SJCRH30 (cell line): ENCODE measurements at places on chromosomes 12 and 14. TPM values are rescaled to one million over a fixed set of nuclear protein-coding genes. Genes with fewer than 3 reads are reported as not detected.

DNA sequence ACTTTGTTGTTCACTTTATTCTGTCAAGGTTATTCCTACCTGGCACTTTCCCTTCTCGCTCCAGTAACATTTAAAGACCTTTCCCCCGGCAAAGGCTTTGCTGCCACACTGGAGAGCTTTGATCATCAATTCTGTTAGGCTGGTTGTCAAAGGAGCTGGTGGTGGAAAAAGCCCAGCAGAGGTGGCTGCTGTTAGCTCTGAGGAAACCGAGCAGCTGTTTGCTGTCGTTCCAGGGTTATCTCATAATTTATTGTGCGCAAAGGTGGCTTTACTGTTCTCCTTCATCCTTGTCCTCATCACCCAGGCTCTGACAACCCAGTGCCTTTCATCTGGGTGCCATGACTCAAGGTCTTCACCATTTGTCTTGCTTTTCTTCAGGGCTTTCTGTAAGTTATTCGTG is 38.2 kb upstream of the CRADD start:
- DNase-seq: no peak

DNA sequence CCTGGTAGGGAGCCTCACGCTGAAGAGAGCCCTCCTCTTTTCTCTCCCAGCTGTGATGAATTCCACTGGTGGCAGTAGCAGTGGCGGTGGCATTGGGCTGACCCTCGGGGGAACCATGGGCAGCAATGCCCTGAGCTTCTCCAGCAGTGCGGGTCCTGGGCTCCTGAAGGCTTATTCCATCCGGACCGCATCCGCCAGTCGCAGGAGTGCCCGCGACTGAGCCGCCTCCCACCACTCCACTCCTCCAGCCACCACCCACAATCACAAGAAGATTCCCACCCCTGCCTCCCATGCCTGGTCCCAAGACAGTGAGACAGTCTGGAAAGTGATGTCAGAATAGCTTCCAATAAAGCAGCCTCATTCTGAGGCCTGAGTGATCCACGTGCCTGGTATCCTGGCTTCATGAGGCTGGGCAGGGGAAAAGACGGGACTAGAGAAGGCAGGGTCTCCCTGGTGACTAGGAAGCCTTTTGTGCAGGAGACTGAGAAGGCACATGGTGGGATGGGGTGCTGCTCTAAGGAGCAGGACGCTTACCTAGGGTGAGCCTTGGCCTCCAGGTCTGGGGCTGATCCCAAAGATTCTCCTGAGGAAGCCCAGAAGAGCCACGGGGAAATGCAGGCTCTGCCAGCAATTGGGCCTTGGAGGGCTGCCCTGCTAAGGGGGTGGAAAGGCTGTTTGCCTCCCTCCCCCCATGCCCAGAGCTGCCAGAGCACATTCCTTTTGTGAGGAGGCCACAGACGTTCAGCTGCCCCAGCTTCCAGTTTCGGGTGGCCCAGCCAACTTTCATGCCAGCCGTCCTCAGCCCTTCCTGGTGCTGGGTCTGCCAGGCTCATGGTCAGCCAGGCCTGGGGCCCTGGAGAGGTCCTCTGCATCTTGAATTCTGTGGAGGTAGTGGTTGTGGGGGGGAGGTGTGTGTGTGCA is 15.8 kb downstream of the KRT7 start:
- DNase-seq: no peak

DNA sequence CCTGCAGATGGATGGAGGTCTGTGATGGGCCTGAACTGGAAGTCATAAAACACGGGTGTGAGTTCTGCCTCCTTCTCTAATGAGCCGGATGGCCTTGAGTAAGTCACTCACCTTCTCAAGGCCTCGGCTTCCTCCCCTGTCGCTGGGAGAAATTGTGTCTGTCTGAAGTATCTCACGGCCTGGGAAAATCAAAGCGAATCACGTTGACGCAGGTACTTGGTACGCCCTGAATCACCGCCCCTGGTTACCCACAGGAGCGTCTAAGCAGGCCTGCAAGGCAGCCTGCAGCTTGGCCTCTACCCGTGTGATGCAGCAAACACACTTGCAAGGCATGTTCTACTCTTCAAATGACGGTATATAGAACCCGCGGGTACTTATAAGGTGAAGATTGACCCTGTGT is 28.1 kb upstream of the CD9 start:
- DNase-seq: no peak

Gene TMEM132C
- total RNA-seq: not detected in 2 replicates

GRCh38 chr14:32330351-32331111 is 1.4 kb downstream of the AKAP6 start:
- peak; percentile 15 for DNase-seq

Gene GPR137C
- total RNA-seq: 2.5 and 2.7 TPM in 2 replicates

DNA sequence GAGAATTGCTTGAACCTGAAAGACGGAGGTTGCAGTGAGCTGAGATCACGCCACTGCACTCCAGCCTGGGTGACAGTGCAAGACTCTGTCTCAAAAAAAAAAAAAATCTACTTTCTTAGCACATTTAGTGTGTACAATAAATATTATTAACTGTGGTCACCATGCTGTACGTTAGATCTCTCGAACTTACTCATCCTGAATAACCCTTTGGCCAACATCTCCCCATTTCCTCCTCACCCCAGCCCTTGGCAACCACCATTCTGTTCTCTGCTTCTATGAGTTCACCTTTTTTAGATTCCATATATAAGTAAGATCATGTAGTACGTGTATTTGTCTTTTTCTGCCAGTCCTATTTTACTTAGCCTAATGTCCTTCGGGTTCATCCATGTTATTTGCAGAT is 13.4 kb downstream of the FUT8 start:
- no peak for DNase-seq

Gene CLEC1B
- total RNA-seq: not detected in 2 replicates

Gene OTOGL
- 0.10 and 0.13 TPM in 2 replicates for total RNA-seq

- DNase-seq: no peak
These were observed 30.6 kb downstream of the LRCOL1 start for GRCh38 chr12:132579744-132580143.

DNA sequence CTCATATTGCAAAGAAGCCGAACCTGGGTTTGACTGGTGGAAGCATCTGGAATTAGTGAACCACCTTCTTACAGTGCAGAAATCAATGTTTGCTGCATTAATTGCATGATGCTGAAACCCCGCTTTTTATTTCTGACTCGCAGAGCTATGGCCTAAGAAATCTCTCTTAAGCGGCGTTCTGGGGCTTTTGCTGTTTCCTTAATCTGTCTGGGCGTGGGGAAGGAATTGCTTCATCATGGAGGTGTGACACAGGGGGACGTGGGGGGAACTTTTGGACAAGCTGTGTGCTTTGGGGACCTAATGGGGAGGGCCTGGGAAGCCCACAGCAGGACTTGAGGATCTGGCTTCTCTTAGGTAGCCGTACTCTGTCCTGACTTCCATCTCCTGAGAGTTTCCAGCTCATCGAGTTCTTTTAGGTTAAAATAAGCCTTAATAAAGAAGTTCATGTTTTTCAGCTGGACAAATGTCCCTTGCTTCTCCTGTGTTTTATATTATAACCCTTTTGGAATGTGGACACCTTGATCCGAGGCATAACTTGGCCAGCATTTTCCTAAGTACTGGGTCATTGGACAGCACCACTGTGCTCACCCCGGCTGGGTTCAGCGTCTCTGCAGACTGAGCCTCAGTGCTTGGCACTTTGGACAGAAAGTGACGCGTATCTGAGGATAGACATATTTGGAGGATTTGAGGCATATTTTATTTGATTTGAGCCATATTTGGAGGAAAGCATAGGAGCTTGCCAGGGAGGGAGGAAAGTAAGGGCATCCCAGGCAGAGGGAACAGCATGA is 192.1 kb upstream of the MYL2 start:
- DNase-seq: no peak

GRCh38 chr14:104112113-104112505 is 26.3 kb upstream of the KIF26A start:
- no peak for DNase-seq

DNA sequence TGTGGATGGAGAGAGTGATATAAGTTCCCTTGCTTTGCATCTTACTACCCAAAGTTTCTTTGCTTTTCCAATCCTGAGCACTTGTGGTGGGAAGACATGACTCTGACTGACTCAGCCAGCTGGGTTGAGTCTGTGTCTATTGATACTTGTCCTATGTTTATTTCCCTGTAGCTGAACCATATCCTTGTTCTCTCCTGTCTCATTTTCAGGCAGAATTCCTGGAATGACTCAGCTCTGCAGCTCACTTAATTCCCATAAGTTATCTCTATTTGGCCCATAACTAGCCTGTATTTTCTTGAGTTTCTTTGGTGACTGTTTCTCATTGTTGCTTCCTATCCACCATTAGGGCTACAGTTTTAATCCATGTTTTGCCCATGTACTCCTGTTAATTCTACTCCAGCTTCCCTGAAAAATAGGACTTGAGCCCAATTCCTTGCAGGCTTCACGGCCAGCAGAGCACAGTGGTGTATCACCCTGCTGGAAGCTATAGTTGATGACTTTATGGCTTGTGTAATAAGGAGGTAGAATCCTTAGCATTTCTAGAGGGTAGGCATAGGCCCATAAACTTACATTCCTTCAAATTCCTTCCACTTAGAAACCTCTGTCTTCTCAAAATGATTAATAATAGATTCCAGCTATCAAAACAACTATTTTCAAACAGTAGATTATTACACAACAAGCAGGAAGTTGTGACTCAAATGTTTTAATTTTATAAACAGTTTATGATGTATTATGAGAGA is 183.1 kb downstream of the TMTC3 start:
- peak; percentile 86 for DNase-seq

- no peak for DNase-seq
These were observed 195.1 kb downstream of the IPO8 start for GRCh38 chr12:30500532-30500931.

DNA sequence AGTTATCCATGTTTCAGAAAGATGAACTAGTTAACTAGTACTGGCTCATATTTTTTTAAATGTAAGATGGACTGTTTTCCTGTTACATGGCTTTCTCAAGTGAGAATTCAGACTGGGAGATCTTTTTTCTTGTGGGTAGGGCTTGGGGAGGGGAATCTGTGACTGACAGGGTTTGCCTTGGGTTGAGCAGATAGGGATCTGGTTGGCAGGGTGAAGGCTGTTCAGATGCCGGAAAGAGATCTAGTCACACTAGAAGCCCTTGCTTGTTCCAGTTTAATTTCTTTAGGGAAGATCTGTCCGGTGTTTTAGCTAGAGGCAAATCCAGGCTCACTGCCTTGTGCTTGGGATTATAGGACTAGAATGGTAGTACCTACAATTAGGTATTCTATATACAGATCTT is 63.2 kb downstream of the FBXO33 start:
- no peak for DNase-seq

DNA sequence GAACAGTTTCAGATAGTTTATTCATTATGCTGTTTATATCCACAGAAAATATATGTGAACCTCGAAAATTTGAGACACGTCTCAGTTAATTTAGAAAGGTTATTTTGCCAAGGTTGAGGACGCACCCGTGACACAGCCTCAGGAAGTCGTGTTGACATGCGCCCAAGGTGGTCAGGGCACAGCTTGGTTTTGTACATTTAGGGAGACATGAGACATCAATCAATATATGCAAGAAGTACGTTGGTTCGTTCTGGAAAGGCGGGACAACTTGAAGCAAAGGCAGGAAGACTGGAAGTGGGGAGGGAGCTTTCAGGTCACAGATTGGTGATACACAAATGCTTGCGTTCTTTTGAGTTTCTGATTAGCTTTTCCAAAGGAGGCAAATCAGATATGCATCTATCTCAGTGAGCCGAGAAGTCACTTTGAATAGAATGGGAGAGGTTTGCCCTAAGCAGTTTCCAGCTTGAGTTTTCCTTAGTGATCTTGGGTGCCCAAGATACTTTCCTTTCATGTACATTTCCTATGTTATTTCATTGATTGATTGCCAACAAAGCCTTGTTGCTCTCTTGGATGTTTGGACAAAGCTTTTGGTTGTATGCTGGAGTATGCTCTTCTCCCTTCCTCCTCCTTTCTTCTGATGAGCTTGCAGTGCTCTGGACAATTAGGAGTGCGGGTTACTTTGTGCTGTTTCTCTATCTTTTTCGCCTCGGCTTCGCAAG is 3.2 kb downstream of the SNAPC1 start:
- no peak for DNase-seq

Gene DERA
- total RNA-seq: 46.1 and 47.0 TPM in 2 replicates

- no peak for DNase-seq
These were observed 222.5 kb upstream of the DDHD1 start for GRCh38 chr14:53375599-53375998.

Gene CD69
- not detected in 2 replicates for total RNA-seq

- DNase-seq: no peak
These were observed 136.3 kb downstream of the FUT8 start for GRCh38 chr14:65548878-65549277.

- DNase-seq: no peak
These were observed 35.8 kb downstream of the VEZT start for GRCh38 chr12:95253386-95253785.

- no peak for DNase-seq
These were observed 15.6 kb downstream of the ACVRL1 start for GRCh38 chr12:51922762-51923505.

DNA sequence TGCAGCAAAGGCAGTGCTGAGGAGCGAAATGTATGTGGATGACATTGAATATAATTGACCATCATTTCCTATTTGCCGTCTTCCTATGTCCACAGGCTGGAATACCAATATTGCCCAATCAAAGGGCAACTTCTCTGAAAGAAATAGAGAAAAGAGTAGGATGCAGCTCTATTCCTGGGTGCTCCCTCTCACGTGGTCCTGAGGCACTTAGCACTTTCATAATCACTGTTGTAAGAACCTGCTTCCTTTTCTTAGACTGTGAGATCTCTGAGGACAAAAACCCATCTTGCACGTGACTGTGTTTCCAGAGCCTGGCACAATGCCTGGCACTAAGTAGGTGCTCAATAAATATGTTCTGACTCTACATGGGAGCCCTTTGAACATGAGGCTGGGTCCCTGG is 122.7 kb upstream of the CPM start:
- DNase-seq: no peak

DNA sequence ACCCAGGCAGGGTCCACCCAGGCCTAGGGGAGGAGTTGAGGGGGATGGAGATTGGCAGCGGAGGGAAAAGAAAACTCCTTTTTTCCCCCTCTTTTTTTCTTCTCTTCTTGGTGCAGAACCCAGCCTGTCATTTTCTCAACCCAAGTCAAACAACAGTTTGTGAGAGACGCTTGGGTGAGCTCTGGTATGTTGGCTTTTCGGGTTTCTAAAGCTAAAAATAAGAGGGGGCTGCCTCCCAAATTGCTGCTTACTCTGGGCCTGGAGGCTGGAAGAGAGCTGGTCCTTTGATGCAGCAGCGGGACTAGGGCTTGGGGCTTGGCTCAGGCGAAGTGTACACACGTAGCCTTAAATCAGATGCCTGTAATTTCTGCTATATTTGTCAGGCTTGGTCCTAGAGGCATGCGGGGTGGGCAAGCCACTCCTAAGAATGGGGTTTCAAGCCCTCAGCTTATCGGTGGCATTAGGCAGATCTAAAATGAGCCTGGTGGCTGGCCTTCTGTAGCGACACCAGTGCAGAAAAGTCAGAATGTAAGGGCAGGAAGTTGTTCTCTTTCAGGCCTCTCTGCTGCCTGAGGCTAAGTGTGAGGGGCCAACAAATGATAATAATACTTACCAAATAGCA is 816 bp upstream of the SLC8A3 start:
- peak; percentile 41 for DNase-seq

DNA sequence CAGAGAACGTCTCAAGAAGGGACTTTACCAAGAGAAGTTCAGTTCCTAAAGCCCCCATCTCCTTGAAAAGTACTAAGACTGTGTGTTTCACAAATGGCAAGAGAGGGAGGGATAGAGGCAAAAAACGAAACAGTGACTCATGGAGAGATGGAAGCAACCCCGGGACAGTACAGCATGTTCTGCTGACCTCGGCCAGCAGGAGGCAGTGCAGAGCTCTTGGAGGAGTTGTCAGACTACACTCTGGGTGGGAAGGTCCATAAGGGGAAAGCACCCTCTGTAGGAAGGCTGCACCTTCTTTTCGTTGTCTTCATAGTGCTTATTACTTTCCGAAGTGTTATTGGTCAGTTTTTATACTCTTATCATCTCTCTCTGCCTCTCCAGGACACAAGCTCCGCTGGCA is 525.2 kb upstream of the CCDC196 start:
- peak; percentile 39 for DNase-seq

Gene CLEC4D
- total RNA-seq: 0.61 TPM in 1 of 2 replicates, not detected in the other

Gene HSP90AA1
- total RNA-seq: 650 and 697 TPM in 2 replicates
